Naive thymus-derived CD8-positive, alpha-beta T cell (primary cell): ENCODE measurements at places on chromosomes 1 and 21. TPM values are rescaled to one million over a fixed set of nuclear protein-coding genes. Genes with fewer than 3 reads are reported as not detected.

DNA sequence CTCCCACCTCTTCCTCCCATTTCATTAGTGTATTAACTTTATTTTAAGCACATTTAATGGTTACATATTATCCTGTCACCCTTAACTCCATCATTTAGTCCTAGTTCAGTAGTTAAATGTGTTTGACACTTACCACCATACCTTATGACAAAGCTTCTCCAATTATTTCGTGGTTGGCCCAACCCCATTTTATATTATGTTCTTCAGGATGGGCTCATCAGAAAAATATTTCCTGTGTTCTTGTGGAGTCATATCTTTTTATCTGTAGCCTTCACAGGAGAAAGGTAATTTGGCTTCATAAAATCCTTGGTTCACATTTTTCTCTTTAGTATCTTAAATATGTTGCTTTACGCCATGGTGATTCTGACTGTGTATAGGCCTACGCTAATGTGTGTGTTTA is 142.3 kb upstream of the COL6A1 start:
- DNase-seq: no peak

DNA sequence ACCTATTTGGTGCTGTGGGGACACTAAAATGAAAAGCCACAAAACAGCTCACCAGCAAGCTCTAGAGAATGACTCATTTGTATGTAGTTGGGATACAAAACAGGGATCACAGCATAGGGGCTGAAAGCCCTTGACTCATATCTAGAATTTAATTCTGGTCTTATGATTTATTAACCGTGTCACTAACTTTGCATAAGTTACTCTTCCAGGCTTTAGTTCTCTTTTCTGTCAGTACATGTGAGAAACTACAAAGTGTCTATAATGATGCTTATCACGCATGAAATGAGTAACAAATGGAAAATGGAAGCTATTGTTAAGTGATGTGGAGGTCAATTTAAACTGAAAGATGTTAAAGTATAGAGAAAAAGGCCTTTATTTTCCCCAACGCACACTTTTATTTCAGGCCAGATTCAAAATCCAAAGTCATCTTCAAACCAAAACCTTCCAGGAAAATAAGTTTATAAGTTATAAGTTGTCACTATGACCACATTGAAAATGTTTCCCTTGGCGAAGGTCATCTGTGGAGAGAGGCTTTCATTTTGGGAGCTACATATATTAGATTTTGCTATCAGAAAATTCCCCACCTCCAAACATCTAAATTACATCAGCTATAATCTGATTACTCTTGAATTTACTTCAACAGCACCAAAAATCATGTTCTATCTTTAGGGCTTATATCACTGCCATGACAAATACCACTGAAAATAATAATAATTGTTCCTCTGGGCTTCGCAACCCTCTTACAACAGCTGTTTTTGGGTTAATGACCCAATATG is 430.5 kb downstream of the MRPL39 start:
- no peak for DNase-seq

DNA sequence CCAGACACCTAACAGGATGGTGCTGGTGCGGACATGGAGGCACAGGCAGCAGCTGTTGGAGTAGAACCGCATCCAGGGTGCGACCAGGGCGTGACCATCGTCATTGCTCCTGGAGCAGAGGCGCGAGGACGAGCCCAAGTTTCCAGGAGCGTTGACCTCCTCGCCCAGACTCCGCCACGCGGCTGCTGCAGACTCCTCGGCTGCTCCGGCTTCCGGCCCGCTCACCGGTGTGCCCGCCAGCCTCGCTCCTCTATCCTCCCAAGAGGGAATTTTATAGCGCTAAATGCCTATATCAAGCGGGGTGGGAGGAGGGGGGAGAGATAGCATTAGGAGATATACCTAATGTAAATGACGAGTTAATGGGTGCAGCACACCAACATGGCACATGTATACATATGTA is 5.3 kb upstream of the S100A12 start:
- DNase-seq: no peak

- no peak for DNase-seq
Measured at GRCh38 chr1:156652992-156653355, 11.1 kb downstream of the BCAN start.

The DCST1 gene
- polyA plus RNA-seq: not detected

GRCh38 chr1:21325731-21326387 is 35.6 kb upstream of the ECE1 start:
- no peak for DNase-seq

GRCh38 chr1:234896477-234897389 is 231.9 kb downstream of the TOMM20 start:
- no peak for DNase-seq

GRCh38 chr21:27649323-27649722 is 682.4 kb upstream of the ADAMTS5 start:
- DNase-seq: no peak

- DNase-seq: no peak
Measured at GRCh38 chr1:245014247-245015029, 140.3 kb upstream of the KIF26B start.

DNA sequence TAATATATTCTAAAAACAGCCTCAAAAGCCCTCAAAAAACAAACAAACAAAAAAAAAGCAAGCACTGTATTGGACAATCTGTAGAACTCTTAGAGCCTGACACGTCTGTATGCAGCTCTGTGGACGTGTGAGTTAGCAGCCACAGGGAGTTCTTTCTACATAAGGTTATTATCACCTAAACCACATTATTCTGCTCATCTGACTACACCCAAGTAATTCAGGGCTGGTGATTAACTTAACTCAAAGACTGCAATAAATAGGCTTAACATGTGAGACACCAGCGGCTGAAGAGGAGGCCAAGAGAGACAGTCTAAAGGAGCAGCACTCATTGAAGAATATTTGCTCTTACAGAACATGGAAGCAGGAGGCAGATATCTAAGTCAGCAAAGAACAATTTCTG is 316.0 kb downstream of the VAV3 start:
- DNase-seq: no peak

The BATF3 gene
- 0.56 TPM for polyA plus RNA-seq

DNA sequence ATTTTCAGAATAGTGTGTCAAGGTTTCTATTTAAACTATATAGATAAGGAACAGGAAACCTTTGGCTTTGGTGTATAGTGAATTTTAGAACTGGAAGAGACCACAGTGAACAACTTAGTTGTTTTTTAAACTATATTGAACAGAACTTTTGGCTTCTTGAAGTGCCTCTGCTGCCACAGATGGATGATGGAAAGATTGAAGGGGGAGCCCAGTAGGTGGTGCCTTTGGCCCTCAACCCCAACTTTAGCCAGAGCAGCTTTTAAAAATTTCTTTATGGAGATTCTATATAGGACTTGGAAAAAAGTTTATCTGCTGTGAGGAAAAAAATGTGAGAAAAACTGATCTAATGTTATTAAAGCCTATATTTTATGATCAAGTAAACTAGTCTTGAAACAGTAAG is 50.2 kb downstream of the SWT1 start:
- DNase-seq: no peak

DNA sequence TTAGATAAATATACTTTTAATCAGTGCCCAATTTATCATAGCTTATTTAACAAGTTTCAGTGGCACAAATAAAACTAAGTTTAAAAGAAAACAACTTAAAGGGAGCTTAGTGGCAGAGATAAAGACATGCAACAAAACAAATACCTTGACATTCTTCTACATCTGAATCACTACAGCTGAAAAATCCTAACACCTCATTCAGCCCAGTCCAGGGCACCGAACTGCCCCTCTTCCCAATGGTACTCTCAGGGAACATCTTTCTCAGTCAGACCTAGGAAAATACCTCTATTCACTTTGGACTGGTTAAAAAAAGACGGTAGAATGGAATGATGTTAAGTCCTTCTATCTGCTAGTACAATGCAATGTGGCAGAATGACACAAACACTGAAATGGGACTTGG is 8.3 kb downstream of the OTUD7B start:
- DNase-seq: no peak

DNA sequence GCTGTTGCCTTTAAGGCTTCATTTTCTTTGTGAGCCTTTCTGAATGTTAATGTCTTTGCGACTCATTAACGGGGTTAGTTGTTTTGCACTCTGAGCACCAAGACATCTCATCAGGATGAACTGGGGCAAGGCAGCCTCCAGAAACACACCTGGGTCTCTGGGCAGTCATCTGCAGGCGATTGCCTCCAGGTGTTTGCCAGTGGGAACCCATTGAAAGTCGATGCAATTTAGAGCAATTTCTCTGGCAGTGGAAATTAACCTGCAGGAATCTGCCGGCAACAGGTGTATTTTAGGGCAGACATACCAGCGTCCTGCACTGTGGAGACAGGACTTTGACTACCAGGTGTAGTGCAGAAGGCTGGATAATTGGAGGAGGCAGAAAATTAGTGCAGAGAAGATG is 661.0 kb upstream of the PTBP2 start:
- no peak for DNase-seq

DNA sequence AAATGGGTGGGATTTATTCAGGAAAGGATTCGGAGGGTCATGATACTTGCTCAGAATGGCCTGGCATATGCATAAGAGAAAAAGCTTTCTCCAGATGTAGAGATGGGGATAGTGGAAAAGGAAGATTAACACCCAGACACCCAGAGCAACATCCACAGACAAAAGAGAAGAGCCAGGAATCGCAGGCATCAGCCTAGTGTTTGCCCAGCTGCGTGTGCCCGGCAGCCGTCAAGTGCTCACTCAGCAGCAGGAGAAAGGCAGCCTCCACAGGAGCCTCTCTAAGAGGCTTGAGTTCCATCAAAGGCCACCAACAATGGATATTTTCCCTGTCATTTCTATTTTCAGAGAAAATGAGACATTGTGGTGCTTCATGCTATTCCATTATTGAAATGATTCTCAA is 54.7 kb downstream of the NTPCR start:
- DNase-seq: no peak

DNA sequence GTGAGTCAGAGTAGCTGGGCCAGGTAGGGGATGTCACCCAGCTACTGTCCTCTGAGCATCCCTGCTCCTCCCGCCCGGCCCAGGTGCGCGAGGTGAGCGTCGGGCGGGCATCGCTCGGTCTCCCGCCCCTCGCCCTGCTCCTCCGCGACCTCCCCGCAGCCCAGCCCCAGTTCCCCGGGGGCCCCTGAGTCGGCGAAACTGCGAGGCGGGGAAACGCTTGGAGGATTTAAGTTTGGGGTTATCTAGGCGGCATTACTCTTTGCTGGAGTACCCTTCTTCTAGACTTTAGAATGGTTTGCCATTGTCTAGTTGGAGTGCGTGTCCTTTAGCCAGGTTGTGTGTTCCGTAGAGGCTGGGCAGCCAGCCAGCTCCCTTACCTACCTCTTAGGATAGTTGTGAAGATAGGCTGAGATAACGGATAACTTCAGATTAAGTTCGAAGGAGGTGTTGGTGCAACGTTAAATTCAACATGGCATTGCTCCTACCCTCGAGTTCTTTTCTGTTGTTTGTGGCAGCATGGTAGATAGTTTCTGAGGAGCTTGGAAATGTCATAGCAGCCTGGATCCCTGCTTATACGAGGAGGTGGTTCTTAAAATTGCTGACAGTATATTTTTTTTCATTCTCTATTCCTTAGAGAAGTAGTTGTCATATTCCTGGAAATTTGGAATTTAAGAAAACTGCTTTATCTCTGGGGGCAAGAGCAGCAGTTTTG is 697 bp downstream of the AGO3 start:
- DNase-seq: no peak

GRCh38 chr1:53271446-53272090 is 33.2 kb upstream of the MAGOH start:
- no peak for DNase-seq

- DNase-seq: no peak
Measured at GRCh38 chr1:147699686-147700041, 29.3 kb upstream of the ACP6 start.

- DNase-seq: no peak
Measured at GRCh38 chr21:41759214-41759840, 7.5 kb downstream of the RIPK4 start.

- DNase-seq: no peak
Measured at GRCh38 chr1:202228484-202229122, 35.0 kb downstream of the LGR6 start.
